ENCODE measurements at places on chromosomes 2 and 18.

- DNase-seq, result peak; percentile 51
Observed at GRCh38 chr2:174492963-174493431, 6.2 kb upstream of the GPR155 start.

GRCh38 chr2:23549051-23549450 is 164.1 kb downstream of the KLHL29 start:
- no peak for DNase-seq

DNA sequence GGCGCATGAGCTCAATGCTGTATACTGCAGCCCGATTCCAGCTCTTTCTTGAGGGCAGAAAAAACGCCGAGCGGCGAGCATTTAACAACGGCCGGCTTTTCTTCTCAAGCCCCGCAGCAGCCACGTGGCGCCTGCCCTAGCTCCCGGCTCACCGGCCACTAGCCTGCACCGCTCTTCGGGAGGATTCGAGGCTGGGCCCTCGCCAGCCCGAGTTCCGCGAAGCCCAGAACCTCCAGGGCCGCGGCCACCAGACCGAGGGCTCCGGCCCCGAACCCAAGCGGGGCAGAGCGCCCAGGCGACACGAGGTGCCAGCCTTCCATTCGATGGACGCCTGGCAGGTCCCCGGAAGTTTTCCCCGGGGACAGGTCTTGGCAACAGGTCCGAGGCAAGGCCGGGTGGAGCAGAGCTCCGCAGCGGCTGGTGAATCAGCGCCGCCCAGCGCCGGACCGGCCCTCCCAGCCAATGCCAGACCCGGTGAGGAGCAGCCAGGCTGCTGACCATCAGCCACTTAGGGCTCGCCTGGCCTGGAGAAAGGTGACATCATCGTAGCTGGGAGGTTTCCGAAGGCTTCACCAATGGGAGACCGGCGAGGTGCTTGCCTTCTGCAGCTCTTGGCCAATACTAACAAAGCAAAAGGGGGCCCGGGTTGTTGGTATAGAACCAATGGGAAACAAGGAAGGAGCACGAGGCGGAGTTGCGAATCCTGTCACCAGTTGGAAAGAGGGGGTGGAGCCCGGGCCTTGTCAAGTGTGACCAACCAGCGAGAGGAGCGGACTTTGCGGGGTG is 552 bp upstream of the MXD1 start:
- peak; percentile 95 for DNase-seq

DNA sequence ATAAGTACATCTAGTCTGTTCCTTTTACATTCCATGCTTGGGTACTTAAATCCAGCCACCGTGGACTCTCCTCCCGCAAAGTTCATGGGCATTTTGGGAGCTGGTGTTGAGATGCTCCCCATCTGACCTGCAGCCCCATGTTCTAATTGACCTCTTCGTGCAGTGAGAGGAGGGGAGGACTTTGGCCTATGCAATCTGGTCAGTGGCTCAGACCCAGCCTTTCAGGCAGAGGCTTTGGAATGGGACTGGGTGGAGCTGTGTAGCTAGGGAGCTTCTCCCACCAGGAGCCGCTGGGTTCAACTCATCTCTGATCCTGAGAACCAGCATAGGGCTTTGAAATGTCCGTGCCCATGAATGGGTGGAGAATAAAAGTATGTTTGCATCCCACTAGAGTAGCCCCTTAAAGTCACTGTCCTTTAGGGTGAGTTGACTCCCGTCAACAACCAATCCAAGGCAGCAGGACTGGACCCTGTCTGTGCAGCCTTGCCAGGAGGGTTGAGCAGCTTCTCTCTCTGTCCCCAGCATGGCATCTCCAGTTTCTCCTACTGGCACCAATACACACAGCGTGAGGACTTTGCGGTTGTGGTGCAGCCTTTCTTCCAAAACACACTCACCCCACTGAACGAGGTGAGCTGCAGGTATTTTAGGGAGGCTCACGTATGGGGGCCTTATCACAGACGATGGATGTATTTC is 120.0 kb upstream of the PPP1CB start:
- DNase-seq, result no peak

DNA sequence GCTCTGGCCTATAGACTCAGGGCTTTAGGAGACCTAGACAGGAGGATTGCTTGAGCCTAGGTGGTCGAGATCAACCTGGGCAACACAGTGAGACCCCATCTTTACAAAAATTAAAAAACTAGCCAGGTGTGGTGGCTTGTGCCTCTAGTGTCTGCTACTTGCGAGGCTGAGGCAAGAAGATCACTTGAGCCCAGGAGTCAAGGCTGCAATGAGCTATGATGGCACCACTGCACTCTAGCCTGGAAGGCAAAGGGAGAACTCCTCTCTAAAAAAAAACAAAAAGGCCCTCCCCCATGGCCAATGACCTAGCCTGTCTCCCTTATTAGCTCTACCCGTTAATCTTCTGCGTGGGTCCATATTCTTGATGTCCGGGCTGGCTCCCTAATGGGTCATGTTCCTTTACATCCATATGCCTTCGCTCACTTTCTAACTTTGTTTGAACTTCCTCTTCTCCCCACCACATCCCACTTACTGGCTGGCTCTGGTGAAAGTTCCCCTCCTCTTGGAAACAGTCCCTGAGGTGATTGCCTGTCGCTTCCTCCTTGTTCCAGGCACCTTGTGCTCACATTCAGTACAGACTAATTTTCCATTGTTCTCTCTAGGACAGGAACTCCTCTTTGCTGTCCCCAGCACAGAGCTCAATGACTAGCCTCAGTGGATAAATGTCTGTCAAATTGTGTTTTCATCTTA is 103.0 kb downstream of the AFF3 start:
- no peak for DNase-seq

GRCh38 chr2:119119999-119120756 is 38.4 kb downstream of the C1QL2 start:
- no peak for DNase-seq

GRCh38 chr2:231104115-231104713 is 20.6 kb downstream of the HTR2B start:
- DNase-seq, result peak; percentile 29

- DNase-seq, result no peak
Observed at GRCh38 chr2:219107758-219108157, 47.0 kb upstream of the IHH start.

GRCh38 chr2:37713258-37713700 is 41.8 kb upstream of the CDC42EP3 start:
- DNase-seq, result no peak

DNA sequence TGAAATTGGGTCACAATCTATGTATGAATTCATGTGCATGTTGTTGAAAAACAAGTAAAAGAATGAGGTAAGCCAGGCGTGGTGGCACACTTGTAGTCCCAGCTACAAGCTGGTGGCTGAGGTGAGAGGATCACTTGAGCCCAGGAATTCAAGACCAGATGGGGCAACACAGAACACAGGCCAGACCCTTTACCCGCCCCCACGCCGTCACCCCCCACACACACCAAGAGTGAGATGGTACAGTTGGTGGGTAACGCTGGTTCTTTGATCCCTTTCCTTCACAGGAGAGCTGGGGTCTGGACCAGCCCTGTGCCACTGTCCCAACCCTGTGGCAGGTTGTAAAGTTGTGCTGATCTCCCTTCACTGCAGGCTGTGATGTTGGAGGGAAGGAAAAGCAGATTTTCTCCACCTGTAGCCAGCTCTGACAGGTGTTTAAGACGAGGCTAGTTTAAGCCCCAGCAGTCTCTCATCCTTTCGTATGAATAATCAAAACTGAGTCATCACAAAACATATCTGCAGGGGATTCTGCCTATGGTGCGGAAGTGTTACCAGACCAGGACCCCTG is 13.6 kb downstream of the B3GNT2 start:
- no peak for DNase-seq

GRCh38 chr2:1975060-1975459 is 230.7 kb upstream of the PXDN start:
- no peak for DNase-seq

GRCh38 chr2:28377984-28378678 is 14.5 kb upstream of the FOSL2 start:
- DNase-seq, result no peak

DNA sequence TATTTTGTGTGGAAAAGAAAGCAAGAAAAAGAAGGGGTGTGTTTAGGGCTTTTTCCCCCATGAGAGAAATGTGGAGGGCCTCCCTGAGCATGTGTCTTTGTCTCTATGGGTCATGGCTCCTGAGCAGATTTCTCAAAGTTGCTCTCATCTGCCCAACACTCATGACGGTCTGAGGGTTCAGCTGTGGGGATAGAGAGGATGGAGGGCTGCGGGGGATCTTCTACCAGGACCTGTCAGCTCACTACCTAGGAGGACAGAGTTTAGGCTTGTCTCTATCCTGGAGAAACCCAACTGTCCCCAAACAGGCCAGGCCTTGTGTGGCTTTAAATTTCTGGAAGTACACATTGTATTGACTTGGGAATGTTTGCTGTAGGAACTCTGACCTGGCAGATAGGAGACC is 342.2 kb downstream of the MYCN start:
- no peak for DNase-seq

GRCh38 chr2:12210016-12210933 is 463.8 kb downstream of the LPIN1 start:
- no peak for DNase-seq

GRCh38 chr18:65091744-65092329 is 659.0 kb upstream of the CDH7 start:
- no peak for DNase-seq

DNA sequence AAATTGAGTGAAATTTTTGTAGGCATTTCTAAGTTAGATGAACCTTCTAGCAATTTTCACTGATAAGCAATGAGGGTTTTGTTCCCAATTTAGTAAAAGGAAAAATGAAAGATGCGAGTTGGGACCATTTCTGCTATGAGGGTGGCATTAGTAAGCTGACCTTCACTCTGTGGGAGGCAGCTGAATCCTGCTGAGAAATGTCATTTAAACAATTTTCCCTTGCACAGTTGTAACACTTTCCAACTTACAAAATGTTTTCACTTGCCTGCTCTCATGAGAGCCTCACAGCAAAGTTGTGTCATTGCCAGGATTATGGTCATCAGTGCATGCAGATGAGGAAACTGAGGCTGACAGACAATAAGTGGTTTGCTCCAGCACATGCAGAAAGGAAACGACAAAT is 527.7 kb downstream of the TNS1 start:
- DNase-seq, result no peak

DNA sequence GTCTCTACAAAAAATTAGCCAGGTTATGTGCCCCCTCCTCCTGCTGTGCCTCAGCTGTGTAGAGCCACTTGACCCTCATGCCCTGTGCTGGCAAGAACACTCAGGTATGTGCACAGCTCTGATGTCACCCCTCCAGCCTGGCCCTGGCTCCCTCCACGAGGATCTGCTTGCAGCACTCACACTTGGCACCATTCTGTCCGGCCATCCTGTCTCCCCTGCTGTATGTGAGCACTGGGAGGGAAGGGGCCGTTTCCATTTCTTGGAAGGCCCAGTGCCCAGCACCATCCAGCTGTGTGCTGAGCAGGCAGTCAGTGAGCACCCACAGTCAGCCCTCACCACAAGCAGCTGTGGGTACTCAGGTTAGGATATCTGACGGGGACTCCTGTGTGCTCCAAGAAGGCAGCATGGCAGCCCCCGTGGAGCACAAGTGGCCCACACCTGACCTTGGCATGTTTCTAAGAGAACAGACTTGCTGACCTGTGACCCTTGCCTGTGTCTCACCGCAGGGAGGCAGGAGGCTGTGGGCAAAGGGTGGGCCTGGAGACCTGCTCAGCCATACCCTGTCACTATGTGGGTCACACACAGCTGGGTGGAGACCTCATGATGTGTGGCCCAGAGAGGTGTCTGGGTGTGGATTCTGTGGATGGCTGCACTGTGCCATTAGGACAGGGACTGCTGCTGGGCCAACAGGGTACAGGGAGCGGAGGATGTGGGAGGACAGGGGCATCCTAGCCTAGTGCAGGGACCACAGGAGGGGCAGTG is 31.5 kb downstream of the USP34 start:
- DNase-seq, result no peak

GRCh38 chr2:109168716-109169115 is 39.7 kb downstream of the SH3RF3 start:
- no peak for DNase-seq

DNA sequence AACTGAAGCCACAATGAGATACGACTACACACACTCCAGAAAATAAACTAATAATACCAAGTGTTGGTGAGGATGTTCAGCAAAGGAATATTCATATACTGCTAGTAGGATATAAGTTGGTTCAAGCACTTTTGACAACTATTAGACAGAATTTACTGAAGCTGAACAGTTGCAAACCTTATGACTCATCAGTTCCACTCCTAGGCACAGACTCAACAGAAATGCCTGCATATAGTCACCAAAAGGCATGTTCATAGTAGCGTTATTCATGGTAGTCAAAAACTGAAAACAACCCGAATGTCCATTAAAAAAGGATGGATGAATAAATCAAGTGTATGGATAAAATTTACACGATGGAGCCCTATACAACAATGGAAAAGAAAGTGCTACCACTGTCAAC is 232.0 kb downstream of the ANAPC1 start:
- no peak for DNase-seq

DNA sequence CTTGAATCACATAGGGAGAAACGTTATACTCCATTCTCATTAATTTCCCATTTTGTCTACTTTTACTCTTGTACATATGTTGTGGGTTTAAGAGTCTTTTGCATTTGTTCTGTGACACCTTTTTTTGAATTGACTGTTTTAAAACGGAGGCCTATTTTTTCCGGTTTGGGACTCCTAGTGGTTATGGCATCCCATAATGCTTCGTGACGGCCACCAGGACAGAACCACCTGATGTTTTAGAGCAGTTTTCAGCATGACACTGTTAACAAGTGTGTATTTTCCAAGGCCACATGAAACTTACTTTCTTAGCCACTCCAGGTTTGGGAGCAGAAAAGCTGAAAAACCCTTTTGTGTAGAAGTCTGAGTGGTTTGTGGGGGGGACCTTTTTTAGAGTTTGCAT is 8.4 kb downstream of the SOX11 start:
- DNase-seq, result no peak

DNA sequence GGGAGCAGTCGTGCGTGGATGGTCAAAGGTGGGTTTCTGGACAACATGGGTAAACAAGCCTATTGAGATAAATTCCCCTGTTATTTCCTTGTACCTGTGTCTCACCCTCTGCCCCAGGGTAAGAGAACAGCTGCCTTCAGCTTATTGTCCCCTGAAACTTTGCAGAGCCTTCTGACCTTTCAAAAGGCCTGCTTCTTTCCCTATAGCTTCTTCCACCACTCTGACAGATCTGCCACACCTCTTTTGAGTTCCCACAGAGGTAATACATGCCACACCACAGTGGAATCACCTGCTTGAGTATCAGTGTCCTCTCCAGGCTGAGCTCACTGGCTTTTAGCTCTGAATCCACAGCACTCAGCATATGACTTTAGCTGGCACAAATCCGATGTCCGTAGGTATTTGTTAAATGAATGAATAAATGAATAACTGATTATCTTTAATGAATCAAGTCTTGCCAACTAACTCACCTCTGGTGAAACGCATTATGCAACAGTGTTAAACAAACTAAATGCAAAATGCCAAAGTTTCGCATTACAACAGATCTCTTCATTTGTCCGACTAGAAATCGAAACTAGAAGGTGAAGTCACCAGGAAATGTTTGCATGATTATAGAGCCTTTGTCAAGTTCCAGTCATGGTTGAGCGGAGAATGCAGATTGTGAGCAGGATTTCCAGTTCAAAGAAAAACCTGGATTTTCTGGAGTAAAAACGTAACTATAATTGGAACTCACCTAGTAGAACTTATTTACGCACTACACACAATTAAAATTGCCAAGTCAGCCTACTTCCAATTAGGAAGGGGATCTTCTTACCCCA is 16.4 kb downstream of the DYNAP start:
- DNase-seq, result no peak

Data from GM18507 (cell line).